ENCODE measurements at places on chromosomes 11 and 22. TPM values are rescaled to one million over a fixed set of nuclear protein-coding genes. Genes with fewer than 3 reads are reported as not detected.

VPREB1 gene
- not detected for polyA plus RNA-seq

ACR gene
- polyA plus RNA-seq = not detected

RIMBP3B gene
- not detected for polyA plus RNA-seq

CNGA4 gene
- 0.11 TPM for polyA plus RNA-seq

PANX3 gene
- not detected for polyA plus RNA-seq

TAF1D gene
- polyA plus RNA-seq = 32.8 TPM

CFAP68 gene
- polyA plus RNA-seq = 33.0 TPM

DNA sequence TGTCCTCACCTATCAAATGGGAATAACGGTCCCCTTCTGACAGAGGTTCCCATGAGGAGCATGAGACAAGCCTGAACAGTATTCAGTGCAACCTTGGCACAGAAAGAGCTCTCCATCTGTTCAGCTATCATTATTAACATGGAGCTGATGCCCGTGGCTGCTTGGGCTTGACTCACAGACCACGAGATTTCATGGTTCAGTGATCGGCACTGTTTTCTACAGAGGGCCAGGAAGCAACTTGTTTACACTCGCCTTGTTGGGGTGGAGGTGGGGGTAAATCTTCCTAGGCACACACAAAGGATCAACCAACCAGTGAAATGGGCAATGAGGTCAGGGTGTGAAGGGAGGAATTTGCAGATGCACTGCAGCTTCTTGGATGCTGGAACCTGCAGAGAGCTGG, 88.2 kb downstream of the CWC15 start:
- DNase-seq = no peak

- DNase-seq = no peak
These were observed 2.4 kb downstream of the TRIM44 start for GRCh38 chr11:35664977-35665441.

DNA sequence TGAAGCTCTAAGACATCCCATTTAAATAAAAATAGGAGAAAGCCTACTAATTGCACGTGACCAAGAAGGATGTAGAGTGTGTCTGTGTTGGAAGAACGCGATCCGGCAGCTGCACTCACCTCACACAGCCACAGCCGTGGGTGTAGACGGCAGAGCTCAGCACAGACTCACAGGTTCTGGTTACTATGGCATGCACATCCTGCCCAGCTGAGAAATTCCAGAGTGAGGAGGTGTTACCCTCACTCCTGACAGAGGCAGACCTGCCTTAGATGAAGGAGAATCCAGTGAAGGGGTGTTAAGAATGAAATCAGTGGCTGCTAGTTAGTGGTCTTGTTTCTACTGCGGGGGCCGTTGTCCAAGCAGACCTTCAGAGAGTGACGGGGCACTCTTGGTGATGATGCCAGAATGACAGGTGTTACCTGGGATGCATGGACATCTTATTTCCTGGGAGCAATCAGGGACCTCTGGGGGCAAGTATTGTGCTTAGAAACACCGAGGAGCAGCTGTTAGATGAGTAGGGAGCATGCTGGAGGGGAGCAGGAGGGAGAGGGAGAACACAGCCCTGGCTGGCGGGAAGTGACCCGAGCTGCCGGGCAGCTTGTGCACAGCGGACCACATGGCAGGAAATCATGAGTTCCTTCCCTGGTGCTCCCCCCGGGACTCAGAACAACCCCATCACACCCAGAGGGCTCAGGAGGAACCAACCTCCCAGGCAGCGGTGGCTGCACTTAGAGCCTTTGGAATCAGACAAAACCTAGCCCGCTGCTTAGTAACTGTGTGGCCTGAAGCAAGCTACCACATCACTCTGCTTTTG, 12.3 kb downstream of the KCNJ5 start:
- no peak for DNase-seq

GRCh38 chr11:110883256-110883655, 171.0 kb upstream of the ARHGAP20 start:
- no peak for DNase-seq

DNA sequence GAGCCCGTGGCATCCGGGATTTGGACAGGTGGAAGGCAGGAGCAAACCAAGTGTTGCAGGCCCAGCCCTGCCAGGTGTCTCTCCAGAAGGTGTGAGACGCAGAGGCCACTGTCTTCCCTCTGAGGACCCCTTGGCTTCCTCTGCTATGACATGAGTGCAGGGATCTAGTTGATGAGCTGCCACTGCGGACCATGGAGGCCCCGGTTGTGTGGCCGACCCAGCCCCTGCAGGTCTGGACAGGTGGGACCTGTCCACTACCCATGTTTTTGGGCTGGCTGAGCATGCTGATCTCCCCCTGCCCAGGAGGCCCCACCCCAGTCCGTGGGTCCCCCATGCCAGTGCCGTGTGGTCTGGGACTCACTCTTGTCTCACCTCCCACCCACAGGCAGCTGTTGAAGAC, 22.9 kb downstream of the PRR5 start:
- no peak for DNase-seq

DNA sequence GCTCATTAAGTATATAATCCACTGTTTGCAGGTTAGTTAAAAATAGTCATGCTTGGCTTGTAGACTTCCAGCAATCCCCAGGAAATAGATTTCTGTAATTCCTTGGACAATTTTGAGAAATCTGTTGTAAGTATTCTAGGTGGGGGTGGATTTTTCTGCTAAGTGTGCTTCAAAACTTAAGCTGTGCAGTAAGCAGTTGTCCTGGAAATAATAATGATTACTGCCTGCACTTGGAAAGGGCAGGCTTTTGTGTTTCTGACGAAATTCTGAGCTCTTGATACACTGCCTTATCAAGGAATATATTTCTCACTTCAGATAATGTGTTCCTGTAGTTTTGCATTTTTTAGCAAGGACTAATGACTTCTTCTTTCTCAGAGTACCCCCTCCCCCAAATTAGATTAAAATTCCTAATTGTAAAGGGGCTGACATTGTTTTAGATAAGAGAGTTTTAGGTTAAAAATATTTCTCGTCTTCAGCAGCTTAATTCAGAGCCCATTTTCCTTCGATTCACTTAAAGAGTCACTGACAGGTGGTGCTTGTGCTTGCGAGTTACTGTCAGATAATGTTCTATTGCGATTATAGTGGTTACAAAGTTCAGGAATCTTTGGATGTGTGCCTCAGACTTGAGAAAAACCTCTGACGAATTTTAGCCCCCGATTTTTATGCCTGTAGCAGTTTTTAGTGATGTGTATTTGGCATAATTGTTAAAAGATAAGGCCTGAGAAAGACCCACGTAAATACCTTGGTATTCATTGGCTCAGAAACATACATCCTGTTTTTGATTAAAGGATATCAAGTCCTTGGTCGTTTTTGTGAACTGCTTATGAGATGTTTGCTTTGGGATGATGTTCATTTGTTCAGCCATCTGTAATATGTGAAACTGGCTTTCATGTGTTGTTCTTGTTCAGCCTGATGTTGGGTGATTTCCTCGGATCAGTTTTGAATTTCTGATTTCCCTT, 120.5 kb downstream of the HIPK3 start:
- no peak for DNase-seq

DNA sequence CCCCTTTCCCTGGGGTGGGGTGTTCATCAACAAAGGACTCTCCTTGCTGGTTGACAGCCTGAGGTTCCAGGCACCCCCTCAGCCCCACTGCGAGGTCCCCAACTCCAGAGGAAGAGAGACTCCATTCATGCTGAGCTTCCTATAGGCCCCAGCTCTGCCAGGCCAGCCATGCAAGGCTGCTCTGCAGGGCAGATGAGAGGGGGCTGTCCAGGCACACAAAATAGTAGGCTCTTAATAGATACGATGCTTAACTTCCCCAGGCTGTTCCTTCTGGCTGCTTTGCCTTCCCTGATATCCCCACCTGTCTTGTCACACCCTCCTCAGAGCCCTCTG, 45.0 kb upstream of the CRYBB3 start:
- no peak for DNase-seq

GRCh38 chr22:22881116-22882000, 6.3 kb upstream of the IGLL5 start:
- DNase-seq = no peak

GRCh38 chr11:94068764-94069163, 47.6 kb downstream of the HEPHL1 start:
- no peak for DNase-seq

- DNase-seq = no peak
These were observed 20.2 kb downstream of the FADS3 start for GRCh38 chr11:61871158-61871597.

DNA sequence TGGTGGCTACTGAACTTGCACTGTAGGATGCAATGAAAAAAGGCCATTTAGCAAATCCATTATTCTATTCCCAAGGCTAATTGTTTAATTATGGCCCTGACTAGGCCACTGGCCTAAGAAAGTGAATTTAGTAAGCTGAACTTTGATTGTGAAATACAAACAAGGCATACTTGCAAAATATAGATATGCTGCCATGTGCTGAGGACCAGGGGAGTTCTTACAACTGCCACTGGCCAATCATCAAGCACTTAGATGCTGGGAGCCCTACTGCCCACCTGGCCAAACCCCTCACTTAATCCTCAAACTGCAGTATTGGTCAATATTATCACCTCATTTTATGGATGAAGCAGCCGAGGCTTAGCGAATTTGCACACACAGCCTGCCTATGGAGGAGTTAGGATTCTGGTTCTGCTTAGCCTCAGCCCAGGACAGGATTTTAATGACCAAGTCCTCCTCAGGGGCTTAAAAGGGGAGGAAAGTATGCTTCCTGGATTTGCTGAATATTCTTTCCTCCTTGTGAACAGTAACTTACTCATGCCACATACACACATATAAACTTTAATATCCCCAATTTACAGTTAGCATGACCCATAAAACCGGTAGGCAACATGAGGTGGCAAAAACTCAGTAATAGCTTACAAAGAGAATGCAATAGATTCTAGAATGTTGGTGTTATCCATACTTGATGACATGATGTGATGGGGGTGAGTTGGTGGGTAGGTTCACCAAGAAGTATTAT, 39.3 kb downstream of the CD44 start:
- DNase-seq = no peak

GRCh38 chr22:43944670-43945430, 10.4 kb upstream of the SAMM50 start:
- no peak for DNase-seq

DNA sequence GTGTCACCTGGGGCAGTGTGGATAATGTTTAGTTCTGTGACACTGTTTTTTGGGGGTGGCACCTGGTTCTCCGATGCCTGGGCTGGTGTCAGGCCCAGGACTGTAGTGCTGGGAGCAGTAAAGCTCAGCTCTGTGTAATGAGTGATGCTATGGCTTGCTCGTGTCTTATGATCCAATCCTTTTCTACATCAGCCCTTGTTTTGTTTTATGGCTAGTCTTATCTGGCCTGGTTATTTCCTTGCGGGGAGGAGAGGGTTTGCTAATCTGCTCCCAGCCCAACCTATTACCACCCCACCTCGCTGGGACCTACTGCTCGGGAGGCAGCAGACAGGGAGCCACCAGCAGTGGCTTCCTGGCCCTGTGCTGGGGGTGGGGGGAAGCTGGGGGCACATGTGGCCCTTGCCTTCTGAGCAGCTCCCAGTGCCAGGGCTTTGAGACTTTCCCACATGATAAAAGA, 35.0 kb upstream of the TPBGL start:
- no peak for DNase-seq

GRCh38 chr11:96311120-96311568, 31.9 kb downstream of the MAML2 start:
- DNase-seq = no peak

Measured in BJ (cell line).